ENCODE measurements at places on chromosomes 6 and 20.
A peak's percentile ranks its signal among the peaks of the same experiment; 100 is the strongest.

DNA sequence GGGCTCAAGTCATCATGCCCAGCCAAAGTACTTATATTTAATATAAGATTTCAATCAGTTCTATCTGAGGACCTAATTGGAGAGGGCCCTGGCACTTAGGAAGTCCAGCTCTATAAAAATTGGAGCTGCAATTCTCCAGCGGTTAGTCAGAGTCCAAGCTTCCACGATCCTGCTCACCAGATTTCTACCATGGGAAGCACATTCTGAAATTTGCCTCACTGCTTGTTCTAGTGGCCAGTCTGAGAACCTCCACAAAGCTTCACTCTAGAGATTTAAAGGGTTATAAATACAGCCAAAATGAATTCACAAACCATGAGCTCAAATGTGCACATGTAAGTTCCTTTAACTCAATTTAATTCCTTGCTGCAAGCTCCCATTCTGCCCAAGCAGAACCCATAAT, 33.5 kb downstream of the PNLDC1 start:
- no peak for DNase-seq

- no peak for DNase-seq
Measured at GRCh38 chr6:11016452-11016851, 27.7 kb downstream of the ELOVL2 start.

GRCh38 chr6:62528894-62529526, 243.0 kb upstream of the KHDRBS2 start:
- DNase-seq, result no peak

DNA sequence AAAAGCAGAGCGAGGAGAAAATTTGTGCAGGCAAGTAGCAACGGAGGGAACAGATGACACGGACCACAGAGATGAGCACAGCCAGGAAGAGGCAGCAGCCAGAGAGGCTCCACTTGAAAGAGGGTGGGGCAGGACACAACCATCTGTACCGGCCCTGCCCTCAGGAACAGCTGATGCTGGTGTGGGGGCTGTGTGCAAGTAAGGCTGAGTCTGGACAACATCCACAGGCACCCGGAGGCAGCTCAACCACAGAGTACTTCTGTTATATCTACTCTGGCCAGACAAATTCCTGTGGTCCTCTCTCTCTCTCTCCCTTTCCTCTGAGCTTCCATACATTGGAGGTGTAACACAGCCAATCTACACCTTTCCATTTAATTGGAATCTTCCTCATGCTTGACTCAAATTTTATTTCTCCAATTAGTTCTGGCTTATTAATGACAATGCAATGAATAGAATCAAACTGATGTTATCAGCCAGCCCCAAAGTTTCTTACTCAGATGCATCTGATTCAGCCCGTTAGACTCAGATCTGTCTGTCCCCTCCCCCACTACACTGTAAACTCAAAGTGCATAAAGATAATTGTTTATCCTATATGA, 24.9 kb downstream of the KIF13A start:
- peak; percentile 89 for DNase-seq

- DNase-seq, result no peak
Measured at GRCh38 chr6:75283907-75284631, 523 bp downstream of the TMEM30A start.

- peak; percentile 76 for DNase-seq
Measured at GRCh38 chr6:37516076-37516919, 16.6 kb upstream of the CCDC167 start.

DNA sequence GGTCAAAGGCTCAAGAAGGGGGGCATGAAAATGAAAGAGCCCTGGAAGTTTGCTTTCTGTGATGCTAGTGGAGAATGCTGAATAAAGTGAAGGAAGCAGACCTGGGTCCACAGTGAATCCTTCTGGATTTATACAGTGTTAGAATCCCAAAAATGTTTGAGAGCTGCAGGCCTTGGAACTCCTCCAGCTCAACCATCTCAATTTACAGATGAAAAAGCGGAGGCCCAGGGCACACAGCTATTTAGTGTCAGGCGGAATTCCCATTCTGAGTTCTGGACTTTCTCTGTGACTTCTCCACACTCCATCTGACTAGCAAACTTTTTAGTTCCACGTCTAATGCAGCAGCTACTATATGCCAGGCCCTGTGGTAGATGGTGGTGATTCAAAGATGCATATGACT, 1.5 kb upstream of the PRSS35 start:
- DNase-seq, result no peak

GRCh38 chr20:3595541-3595940, 67.7 kb downstream of the GFRA4 start:
- DNase-seq, result no peak

GRCh38 chr6:159615918-159616317, 77.1 kb downstream of the SOD2 start:
- peak; percentile 45 for DNase-seq

GRCh38 chr6:382883-383810, 8.4 kb upstream of the IRF4 start:
- no peak for DNase-seq

DNA sequence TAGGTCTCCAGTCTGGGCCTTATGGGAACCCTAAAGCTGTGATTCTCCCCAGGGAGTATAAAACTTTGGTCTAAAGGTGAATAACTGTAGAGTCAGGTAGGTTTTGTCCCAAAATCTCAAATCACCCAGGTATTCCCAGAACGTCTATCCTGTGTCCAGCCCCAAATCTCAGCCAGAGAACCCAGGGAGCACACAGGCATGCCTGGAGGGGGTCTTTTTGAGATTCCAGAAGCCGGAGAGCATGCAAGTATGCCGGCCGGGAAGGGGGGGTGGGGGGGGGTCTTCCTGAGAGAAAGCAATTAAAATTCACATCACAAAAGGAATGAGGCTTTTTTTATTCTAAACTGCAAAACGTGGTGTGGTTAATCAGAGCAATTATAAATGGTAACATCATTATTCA, 210.0 kb downstream of the PTPRT start:
- no peak for DNase-seq

DNA sequence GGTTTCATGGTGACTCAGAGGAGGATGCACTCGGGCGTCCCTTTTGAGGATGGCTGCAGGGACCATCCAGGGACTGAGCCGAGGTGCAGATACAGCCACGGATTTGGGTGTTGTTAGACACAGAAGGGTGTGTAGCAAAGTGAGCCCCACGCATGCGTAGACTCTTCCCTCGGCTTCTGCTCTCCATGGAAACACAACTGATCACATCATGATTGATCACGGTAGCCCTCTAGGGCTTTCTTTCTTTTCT, 606 bp upstream of the ULBP1 start:
- DNase-seq, result peak; percentile 39

GRCh38 chr6:30965140-30965601, 18.3 kb upstream of the MUC21 start:
- DNase-seq, result no peak

DNA sequence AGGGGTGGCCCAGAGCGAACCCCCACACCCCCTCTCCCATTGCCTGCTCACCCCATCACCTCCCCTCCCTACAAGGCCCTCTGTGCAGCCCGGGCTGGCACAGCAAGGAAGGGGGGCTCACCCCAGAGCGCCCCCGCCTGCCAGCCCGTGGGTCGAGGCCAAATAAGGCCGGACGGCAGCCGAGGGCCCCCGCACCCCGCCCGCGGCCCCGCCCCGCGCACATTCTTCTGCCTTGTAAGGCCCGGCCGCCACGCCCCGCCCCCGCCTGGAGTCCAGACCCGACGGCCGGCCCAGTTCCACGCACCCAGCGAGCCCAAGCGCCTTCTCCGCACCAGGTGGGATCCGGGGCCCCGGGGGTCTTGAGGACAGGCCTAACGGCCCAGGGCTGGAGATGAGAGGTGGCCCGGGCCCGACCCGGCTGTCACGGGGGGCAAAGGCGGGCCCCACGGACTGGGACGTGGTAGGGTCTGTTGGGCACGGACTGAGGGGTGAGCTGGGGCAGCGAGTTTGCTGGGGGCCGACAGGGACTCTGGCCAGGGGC, at the start of gene MYL9:
MYL9 (plus strand) TSS at position 293 of the 541 bp plus-strand sequence. CDS start 3,366 bp downstream, outside the sequence.
- no peak for DNase-seq

GRCh38 chr6:55726144-55726543, 147.2 kb upstream of the HMGCLL1 start:
- DNase-seq, result no peak

GRCh38 chr6:68572525-68572924, 62.6 kb upstream of the ADGRB3 start:
- peak; percentile 24 for DNase-seq

- no peak for DNase-seq
Measured at GRCh38 chr6:27002447-27002846, 245.1 kb upstream of the PRSS16 start.

DNA sequence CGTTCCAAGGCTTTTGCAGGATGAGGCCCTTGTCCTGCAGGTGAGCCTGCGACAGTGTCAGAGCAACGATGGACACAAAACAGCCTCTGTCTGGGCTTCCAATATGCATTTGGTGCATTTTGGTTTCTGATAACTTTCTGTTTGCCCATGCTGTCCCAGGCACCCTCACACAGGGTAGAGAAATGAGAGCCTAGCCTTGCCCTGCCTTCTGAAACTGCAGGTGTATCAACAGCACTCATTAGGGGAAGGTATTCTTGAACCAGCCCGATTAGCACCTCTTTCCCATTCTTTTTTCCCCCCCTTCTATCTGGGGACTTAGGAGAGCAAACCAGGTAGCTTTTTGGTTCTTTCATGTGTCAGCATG, 30.3 kb downstream of the CHMP4B start:
- DNase-seq, result no peak

DNA sequence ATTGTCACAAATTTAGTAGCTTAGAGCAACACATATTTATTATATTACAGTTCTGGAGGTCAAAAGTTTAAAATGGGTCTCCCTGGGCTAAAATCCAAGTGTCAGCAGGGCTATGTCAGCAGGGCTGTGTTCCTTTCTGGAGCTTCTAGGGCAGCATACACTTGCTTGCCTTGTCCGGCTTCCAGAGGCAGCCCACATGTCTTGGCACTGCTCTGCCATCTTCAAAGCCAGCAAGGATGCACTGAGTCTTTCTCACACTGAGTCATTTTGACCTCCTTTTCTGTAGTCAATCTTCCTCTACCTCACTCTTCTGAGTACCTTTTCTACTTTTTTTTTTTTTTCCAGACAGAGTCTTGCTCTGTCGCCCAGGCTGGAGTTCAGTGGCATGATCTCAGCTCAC, 39.0 kb downstream of the ADGRF4 start:
- DNase-seq, result no peak
